Cardiac muscle cell (in vitro differentiated cells and primary cell): ENCODE measurements at places on chromosomes 12 and 14. TPM values are rescaled to one million over a fixed set of nuclear protein-coding genes. Genes with fewer than 3 reads are reported as not detected.

DNA sequence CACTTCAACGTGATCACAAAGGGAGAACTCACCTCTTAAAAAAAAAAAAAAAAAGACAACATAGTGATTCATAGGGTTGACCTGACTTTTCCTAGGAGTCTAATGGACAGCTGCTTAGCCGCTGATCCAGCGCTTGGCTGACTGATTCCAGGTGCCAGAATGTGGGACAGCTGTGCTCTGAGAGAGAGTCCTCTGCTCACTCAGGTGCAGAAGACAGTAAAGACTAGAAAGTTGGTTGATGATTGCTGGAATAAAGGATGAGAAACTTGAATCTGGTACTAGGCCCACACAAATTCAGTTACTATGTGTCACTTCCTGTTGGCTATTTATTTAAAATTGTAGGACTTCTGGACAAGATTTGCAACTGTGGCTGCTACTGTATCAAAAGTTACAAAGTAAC lies 229.4 kb downstream of the CHST11 start:
- no peak for DNase-seq

- no peak for DNase-seq
Observed at GRCh38 chr12:52817003-52817698, 3.2 kb upstream of the KRT4 start.

DNA sequence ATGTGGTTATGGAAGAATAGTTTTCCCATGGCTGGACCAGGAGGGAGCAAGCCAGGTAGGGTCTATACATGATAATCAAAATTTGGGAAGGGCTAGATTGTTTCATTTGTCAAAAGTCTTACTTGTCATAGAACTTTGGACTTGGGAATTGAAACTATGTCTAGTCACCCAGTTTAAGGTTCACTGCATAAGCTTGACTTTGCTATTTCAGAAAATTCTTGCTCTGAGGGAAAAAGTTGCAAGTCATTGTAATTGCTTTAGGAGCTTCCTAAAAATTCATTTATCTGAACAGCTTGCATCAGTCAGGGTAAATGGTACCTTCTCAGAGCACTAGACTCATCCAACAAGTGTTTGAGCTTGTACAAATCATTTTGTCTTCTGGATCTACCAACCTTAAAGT lies 1194.7 kb downstream of the GALC start:
- no peak for DNase-seq

- no peak for DNase-seq
Observed at GRCh38 chr12:103820361-103820760, 20.7 kb downstream of the NT5DC3 start.

DNA sequence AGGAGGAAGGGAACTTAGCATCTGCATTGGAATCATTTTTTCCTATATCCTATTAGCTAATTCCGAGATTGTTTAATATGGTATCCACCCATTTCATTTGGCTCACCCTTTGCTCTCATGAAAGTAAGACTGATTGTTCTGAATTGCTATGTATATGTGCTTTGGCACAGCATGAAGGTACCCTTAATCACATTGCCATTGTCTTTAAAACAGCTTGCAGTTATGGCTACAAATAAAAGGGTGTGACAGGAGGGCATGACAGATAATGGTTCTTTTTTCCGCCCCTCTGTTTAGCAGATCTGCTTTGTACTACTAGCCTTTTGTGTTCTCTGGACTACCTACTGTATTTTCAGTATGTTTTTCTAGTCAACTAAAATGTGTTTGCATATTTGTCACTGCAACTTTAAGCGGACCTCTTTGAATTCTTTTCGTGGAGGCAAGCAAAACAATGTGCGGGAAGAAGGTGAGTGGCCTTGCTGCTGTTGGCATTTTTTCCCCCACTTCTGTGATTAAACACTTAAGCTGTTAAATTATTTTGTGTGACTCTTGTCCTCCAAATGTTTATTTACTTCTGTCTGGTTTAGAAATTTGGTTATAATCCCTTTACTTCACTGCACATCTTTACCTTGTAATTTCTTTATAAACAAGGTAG lies 35.8 kb downstream of the FBXO34 start:
- DNase-seq: no peak

- no peak for DNase-seq
Observed at GRCh38 chr12:29211696-29212095, 62.6 kb downstream of the FAR2 start.

DNA sequence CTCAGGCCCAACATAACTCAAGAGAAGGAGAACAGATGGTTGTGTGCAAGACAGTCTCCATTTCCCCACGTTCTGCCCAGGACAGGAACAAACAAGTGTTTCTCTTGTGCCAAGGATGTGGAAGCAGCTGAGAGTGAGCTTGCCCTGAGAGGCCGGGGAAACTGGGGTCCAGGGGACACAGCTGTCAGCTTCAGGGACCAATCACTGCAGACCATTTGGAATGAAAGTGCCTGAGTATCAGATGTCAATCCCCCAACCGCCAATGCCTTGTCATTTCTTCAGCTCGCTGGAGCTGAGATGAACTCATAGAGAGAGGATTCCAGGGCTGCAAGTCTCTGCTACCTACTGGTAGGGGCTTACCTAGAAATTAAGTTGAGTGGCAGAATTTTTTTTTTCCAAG lies 71.9 kb upstream of the METAP2 start:
- no peak for DNase-seq

JKAMP gene
- 52.0 and 57.8 TPM in 2 replicates for total RNA-seq

- DNase-seq: no peak
Observed at GRCh38 chr14:89866458-89866857, 88.1 kb downstream of the EFCAB11 start.

PTHLH gene
- total RNA-seq: not detected in 2 replicates

DNA sequence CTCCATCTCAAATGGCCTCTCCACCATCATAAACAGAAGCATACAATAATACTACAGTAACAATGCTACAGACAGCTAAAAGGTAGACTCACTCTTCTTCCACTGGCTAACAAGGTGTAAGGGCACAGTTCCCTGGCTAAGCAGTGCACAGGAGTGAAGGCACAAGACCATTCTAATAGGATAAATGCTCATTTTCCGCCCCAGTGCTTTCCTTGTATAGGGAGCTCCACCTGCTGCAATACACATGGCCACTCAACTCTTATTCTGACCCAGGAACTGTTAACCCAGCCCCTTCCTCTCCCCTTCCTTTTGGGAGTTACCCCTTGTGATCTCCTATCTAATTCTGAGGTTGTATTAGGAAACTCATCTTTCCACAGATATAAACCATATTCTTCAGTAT lies 124.6 kb downstream of the KCNK10 start:
- no peak for DNase-seq

DNA sequence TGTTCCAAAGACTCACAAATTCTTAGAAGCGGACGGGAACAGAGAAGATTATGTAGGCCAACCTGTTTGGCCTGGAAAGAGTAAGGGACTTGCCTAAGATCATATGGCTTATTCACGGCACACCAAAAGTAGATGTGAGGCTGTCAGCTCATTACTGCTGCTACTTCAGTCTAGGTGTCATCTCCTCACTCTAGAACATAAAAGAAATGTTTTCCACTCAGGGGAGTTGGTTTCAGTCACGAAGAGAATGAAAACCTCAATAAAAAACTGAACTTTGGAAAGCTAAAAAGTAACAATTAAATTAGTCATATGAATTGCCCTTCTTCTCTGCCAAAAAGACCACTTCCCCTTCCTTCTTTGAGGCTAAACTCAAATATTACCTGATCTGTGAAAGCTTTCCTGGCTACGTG lies 658 bp upstream of the CEP128 start:
- DNase-seq: no peak

TNS2 gene
- total RNA-seq: 3.9 and 4.5 TPM in 2 replicates

RNASE3 gene
- total RNA-seq: not detected in 2 replicates

ZNF384 gene
- total RNA-seq: 39.4 and 44.9 TPM in 2 replicates

DNA sequence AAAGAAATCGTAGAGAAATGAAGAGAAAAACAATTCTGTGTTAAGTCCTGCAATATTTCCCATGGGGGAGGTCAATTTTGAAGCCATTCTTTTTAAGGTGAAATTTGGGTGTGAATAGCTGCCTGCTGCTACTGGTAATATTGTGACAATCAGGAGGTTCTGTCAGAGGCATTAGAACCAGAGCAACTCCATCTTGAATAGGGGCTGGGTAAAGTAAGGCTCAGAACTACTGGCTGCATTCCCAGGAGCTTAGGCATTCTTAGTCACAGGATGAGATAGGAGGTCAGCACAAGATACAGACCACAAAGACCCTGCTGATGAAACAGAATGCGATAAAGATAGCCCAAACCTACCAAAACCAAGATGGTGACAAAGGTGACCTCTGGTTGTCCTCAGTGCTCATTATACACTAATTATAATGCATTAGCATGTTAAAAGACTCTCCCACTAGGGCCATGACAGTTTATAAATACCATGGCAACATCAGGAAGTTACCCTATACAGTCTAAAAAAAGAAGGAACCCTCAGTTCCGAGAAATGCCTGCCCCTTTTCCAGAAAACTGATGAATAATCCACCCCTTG lies 24.8 kb upstream of the MTHFD1 start:
- DNase-seq: no peak

- DNase-seq: no peak
Observed at GRCh38 chr12:120718055-120718454, 7.6 kb upstream of the ACADS start.
